Stimulated activated CD8-positive, alpha-beta memory T cell treated with anti-CD3 and anti-CD28 coated beads, Interleukin-2, amount 100 ng/mL, for 1 hour (primary cell): ENCODE measurements at places on chromosomes 11 and 22.

- no peak for DNase-seq
These were observed 9.5 kb downstream of the STK33 start for GRCh38 chr11:8584511-8584910.

GRCh38 chr11:74770456-74770855 lies 21.8 kb downstream of the RNF169 start:
- no peak for DNase-seq

DNA sequence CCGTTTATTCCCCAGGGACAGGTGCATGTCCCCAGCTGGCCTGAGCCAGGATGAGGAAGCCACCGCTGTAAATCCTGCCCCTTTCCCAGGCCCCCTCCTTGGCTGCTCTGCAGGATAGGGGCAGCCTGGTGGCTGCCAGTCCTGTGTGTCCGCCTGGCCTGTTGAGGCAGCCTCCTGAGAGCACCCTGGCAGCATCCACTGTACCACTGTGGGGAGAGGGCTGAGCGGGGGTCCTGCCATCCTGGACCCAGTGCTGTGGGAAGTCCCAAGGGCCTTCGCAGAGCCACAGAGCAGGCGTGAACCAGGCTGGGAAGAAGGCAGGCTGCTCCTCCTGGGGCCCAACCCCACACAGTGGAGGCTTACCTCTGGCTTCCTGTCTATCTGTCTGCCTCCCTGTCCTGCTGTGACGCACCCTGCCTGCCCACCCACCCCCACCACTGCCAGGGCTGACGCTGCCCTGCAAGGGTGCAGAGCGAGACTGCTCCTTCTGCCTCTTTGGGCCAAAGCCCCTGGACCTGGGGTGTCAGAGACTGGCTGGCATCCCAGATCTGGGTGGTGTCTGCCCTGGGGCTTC lies 8.4 kb downstream of the KCTD17 start:
- DNase-seq, result no peak

- DNase-seq, result no peak
These were observed 108.5 kb upstream of the SORL1-AS1 start for GRCh38 chr11:121561240-121561639.

DNA sequence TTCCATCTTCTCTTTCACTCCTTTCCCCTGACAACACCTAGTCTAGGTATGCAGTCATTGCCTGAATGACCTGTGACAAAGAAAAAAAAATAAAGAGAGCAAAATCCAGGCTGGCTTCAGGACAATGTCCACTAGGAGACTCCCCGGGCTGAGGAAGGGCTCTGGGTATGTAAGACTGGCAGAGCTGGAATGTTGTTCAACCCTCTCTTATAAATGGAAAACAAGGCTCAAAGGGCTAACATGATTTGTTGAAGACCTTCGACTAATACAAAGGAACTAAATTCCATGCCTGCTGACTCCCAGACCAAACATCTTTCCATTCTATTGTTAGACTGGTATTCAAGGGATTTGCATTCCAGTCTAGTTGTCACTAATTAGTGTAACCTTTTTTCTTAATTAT lies 122.2 kb downstream of the ARL14EP start:
- DNase-seq, result no peak

DNA sequence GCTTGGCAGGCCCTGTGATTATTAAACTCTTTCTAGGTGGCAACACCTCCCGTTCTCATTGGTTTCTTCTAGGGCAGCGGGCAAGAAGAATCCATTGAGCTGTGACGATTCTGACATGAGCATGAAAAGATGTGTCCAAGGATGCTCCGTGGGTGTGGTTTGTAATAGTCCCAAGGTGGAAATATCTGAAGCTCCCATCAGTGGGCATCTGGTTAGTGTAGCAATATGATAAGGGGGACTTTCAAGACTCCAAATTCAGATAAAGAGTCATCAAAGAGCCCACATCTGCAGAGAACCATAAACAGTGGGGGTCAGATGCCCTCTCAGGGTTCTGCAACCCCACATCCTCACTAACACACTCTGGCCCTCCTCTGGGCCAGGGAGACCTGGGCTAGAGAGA lies 42.6 kb downstream of the TST start:
- no peak for DNase-seq

DNA sequence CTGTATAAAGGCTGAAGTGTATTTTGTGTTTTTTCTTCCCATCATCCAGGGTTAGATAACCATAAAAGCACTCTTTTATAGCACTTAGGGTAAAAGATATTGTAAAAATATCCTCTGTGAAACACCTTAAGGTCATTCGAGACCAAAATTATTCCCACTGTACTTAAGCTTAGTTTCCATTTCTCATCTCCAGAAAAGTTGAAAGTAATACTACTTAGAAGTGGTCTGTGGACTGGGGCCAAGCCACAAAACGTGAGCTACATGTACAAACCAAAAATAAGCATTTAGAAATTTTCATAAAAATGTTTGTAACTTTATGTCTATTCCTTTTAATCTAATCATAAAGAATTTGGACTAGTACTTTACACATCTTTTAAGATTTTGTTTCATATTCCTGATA lies 142.0 kb upstream of the NTM start:
- DNase-seq, result no peak

DNA sequence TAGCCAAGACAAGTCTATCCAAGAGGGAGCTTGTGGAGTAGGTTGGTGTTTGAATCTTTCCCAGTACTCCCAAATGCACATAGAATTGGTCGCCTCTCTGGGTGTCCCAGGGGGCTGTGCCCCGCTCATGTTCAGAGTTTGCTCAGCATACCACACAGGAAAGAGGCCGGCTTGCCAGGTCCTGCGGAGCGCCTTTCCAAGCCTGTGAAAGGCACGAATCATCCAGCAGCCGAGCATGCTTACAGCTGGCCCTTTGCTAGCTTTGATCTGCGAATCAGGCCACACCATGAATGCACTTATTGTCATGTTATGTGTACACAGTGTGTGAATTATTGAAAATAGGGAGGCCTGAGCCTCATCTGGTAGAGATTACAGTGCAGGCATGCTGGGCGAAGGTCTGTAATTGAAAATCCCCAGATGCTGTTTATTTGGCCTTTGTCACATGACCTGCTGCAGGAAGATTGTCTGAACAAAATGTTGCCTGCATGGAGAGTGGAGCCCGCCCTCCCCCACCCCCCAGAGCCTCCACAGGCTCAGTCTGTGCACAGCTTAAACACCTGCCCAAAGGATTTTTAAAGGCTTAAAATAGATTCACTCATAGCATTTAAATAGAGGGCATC lies 163.3 kb upstream of the RASSF10 start:
- no peak for DNase-seq

DNA sequence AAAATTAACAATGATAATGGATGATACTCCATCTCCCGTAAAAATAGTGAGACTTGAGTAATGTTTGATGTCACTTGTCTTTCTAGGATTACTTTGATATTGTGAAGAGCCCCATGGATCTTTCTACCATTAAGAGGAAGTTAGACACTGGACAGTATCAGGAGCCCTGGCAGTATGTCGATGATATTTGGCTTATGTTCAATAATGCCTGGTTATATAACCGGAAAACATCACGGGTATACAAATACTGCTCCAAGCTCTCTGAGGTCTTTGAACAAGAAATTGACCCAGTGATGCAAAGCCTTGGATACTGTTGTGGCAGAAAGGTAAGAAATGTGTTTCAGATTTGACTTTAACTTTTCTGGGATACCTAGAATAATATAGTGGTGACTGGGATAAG lies 48.0 kb upstream of the L3MBTL2 start:
- DNase-seq, result no peak

GRCh38 chr11:19890308-19890707 lies 177.7 kb downstream of the NAV2 start:
- DNase-seq, result no peak

- no peak for DNase-seq
These were observed 37.0 kb downstream of the KIAA1671 start for GRCh38 chr22:24989541-24989951.

- no peak for DNase-seq
These were observed 378.4 kb upstream of the PITPNB start for GRCh38 chr22:28297504-28297903.

GRCh38 chr11:70624598-70624993 lies 226.3 kb downstream of the CTTN start:
- no peak for DNase-seq

DNA sequence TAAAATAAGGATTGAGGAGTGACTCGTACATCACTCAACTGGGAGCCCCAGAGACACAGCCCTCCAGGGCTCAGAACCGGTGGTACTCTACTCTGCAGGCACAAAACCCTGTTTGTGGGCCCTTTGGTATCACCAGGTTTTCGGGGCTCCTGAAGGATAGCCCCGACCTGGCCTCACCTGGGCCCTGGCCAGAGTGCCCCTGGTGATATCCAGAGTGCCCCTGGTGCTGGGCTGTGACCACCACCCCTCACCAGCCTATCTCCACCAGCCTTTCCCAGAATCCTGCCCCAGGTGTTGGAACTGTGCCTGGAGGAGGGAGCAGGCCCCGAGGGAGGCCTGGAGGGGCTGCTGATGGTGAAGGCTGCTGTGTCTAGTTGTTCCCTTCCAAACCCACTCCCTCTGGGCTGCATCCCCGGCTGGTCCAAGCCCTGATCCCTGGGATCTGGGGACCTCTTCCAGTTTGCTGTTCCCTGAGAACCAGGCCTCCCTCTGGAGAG lies 2.2 kb upstream of the GGT5 start:
- no peak for DNase-seq

DNA sequence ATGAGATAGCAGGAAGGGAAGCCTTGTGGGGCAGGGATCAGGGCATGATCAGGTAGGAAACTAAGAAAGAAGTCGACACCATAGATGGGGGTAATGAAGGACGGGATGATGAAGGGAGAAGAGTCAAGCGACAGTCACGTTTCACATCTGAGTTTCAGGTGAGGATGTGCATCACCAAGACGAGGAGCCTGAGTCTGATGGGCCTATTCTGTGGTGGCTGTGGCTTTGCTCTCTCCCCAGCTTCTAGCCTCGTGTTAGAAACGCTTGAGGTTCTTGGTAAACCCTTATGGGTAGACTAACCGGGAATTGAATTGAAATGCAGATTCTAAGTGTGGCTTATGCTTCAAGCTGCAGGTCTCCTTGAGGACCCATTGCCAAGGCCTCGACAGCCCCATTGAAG lies 45.6 kb upstream of the LMO1 start:
- no peak for DNase-seq
